ENCODE measurements at places on chromosomes 1 and 21.

- DNase-seq: no peak
These were observed 78.3 kb upstream of the KCNK2 start for GRCh38 chr1:215004121-215004827.

DNA sequence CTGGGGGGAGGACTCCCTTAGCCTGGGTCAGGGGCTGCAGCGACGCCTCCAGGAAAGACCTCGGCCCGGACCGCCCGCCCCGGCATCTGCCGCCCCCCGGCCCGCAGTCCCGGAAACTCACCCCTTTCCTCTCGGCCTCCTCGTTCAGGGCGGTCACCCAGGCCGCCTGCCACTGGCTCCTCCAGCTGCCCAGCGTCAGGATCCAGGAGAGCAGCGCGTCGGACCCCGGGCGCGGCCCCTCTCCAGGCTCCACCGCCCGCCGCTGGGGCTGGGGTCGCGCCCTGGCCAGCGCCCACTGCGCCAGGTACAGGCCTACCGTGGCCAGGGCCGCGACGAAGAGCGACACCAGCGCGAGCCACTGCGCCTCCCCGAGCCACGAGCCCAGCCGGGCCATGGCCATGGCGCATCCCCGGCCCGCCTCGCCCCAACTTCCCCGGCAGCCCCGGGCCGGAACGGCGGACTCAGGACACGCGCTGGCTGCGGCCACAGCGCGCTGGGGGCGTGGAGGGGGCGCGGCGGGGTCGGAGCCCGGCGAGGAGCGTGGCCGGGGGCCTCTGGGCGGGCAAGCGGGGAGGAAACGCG is 478 bp downstream of the C2CD2 start:
- no peak for DNase-seq

GRCh38 chr1:170707959-170708655 is 44.2 kb downstream of the PRRX1 start:
- peak; percentile 88 for DNase-seq

GRCh38 chr1:2470290-2471158 is 5.6 kb upstream of the PLCH2 start:
- DNase-seq: no peak

GRCh38 chr1:3152143-3152542 is 83.1 kb downstream of the PRDM16 start:
- no peak for DNase-seq

DNA sequence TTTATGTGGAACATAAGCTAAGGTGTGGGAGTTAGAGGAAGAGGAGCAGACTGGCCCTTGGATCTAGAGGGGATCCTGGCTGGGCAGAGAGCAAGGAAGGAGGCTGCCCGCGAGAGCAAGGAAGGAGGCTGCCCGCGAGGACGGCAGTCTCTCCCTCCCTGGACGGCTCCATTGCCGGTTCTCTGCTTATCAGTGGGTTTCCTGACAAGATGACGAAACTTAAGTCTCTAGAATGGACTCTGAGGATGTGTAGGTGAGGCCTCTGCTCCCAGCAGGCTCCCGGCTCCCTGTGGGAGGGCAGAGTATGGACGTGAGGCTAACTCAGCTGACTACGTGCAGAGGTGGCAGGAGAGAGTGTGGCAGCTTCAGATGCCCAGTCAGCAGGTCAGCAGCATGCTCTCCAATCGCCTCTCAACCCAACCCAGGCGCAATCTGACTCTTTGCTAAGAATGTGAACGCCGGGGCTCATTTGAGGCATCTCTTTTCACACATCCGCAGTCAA is 6.1 kb downstream of the MYBPHL start:
- DNase-seq: no peak

GRCh38 chr1:149931212-149931790 is 3.7 kb upstream of the SF3B4 start:
- DNase-seq: no peak

DNA sequence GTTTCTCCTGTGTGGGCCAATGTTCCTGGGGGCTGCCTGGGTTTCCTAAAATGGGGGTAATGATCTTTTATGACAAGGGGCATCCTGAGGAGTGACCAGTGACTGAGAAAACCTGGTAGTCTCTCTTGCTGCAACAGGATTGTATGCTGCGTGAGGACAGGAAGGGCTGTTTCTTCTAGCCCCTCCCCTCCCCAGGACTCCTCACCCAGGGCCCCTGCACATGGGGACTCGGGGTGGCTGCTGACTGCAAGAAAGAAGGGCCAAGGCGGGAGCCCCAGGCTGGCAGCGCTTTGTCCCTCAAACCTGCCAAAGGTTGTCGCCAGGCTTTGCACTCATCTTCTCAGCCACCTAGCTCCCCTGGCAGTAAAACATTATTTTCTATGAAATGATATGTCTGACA is 442.4 kb downstream of the CAMTA1 start:
- no peak for DNase-seq

DNA sequence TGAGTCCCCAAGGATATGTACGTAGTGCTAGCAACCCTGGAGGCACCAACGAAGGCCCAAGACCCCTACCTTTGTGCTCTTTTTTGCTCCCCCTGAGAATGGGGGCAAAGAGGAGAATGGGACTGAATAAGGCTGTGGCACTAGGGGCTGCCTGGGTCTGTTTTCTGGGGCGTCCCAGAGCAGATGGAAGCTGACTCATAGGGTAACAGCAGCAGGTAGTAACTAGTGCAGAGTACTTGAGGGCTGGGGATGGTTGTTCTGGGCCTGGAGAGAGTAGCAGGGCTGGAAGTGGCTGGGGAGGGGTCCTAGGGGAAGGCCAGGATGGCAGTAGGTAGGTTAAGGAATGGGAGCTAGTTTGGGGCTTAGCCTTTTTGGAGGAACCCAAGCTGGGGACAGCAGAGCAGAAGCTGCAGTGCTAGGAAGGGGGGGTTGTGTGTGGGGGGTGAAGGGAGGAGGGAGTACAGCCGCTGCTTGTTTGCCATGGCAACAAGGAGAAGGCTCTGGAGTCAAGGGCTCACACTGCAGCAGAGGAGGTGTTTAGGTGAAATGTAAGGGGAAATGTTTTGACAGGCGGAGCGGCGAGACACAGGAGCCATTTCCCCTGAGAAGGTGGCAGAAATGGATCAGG is 1.8 kb downstream of the NCDN start:
- DNase-seq: no peak

- DNase-seq: no peak
These were observed 42.7 kb downstream of the ST3GAL3 start for GRCh38 chr1:43750083-43750482.

GRCh38 chr1:234598974-234599616 is 10.9 kb downstream of the IRF2BP2 start:
- DNase-seq: no peak

GRCh38 chr1:60504206-60504840 is 430.8 kb upstream of the C1orf87 start:
- DNase-seq: no peak
